ENCODE measurements at places on chromosomes 11 and 22.

DNA sequence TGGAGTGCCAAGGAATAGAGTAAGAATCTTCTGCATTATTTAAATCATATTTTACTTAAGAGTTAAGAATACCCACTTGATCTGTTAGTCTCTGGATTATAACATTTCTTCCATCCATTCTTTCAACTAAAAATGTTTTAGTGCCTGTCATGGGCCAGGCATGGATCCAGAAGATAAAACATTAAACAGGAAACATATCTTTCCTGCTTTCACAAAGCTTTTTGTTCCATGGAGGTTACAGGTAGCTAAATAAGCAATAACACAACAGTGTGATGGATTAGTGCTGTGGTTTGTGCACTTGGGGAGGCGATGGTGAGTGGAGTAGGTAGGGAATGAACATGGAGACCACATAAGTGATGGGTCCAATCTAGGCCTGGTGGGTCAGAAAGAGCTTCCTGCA, 258.5 kb downstream of the DDX10 start:
- DNase-seq, result no peak

DNA sequence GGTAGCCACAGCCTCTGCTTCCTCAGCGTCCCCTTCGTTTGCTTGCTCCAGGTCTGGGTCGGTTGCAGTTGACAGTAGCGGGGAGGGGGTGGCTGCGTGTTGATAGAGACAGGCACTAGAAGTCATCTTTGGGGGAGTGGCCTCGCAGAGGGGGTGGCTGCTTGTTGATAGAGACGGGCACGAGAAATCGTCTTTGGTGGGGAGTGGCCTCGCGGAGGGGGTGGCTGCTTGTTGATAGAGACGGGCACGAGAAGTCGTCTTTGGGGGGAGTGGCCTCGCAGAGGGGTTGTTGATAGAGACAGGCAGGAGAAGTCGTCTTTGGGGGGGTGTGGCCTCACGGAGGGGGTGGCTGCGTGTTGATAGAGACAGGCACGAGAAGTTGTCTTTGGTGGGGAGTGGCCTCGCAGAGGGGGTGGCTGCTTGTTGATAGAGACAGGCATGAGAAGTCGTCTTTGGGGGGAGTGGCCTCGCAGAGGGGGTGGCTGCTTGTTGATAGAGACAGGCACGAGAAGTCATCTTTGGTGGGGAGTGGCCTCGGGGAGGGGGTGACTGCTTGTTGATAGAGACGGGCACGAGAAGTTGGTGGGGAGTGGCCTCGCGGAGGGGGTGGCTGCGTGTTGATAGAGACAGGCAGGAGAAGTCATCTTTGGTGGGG, 328.3 kb downstream of the TBC1D22A start:
- DNase-seq, result no peak

GRCh38 chr11:114141863-114142580, 82.5 kb downstream of the ZBTB16 start:
- no peak for DNase-seq

DNA sequence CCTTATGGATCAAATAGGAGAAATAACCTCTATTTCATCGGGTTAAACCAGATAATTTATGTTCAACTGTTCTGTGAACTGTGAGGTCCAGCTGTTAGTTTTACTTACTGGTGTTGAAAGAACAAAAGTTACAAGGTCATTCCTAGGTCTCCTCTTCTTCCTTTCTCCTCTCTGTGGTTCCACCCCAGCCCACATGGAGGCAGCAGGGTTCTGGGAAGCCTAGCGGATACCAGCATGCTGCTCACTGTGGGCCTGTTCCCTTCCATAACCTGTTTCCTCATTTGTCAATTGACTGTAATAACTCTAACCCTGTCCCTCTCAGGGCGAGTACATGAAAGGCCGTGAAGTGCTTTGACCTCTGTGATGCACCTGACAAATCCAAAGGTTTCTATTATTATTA, 27.8 kb downstream of the RELT start:
- DNase-seq, result peak; percentile 57

DNA sequence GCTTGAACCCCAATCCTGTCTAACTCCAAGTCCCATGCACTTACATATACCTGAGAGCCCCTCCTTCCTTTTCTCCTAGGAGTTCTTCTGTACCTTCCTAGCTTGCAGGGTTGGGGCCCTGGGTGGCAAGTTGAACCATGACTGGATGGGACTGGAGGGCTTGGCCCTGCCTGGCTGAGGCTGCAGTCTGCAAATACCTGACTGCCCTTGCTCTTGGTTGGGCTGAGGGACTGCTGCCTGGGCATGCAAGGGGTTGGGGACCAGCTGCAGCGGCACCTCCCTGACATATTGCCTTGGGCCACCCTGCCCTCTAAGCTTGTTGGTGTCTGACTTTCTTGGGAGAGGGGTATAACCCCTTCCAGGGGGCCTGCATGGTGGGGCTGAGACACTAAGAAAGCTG, 9.8 kb upstream of the SLC39A13 start:
- no peak for DNase-seq

DNA sequence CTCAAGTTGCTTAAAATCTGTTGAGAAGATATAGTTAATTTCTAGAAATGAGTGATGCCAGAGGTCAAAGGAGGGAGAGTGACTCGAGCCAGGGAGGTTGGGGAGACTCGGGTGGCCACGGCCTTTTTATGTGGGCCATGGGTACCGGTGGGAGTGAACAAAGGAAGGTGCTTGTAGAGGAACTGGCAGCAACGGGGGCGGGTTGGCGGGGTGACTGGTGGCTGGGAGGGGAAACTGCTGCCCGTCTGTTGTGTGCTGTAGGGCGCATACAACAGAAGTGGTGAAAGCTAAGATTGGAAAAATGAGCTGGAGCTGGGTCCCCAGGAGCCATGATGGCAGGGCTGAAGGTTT, 5.4 kb downstream of the DAGLA start:
- no peak for DNase-seq

DNA sequence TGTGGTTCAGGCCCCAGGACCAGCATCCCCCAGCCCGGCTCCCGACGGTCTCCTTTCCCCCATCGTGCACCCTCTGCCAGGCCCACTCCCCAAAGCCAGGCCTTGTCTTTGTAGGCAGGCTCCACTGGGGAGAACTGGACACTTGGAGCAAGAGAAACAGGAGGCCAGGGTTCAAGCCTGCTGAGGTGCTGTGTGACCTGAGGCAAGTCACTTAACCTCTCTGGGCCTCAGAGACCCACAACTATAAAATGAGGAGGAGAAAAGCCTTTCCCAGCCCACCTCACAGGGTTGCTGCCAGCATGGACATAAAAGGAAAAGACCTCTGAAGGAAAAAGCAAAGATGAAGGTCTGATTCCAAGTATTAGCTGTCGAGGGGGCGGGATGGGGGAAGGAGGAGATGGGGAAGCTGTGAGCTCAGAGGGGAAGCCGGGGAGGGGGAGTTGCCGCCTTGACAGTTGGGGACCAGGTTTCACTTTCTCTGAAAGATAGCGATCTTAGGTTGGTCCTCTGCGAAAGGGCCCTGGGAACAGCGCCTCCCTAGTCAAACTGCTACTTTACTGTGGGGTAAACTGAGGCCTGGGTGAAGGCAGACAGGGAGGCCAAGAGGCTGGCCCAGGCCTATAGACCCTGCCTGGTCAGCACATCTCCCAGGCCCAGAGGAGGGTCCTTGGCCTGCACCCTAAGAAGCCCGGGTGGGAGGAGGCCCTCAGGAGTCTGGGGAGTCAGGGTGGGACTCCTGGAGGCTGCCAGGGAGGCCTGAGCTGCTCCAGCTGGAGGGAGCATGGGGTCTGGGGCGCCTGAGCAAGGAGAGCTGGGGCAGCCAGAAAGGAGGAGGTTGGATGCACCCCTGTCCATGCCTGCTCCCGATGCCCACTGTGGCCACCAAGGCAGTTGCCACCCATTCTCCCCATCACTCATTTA, 991 bp upstream of the OSM start:
- no peak for DNase-seq

DNA sequence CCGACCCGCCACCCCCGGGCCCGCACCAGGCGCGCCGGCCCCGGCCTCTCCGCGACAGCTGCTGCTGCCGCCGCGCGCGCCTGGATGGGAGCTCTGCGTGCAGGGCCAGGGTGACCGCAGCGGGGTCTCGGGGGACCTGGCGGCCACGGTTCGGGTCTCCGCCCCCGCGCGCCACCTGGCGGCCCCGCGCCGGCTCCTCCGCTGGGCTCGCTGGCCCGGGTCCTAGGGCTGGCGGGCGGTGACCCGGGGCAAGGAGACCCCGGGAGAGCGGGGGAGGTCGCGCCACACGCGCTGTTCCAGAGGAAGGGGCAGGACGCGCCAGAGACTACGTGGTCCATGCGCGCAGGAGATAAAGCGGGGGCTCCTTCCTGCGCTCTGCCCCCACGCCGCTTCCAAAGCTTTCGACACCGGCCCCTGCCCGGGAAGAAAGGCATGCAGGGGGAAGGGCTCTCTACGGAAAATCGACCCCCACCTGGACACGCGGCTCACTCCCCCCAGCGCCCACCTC, 562 bp downstream of the SHANK2 start:
- DNase-seq, result no peak

GRCh38 chr11:69804769-69805508, 14.3 kb downstream of the FGF3 start:
- no peak for DNase-seq

DNA sequence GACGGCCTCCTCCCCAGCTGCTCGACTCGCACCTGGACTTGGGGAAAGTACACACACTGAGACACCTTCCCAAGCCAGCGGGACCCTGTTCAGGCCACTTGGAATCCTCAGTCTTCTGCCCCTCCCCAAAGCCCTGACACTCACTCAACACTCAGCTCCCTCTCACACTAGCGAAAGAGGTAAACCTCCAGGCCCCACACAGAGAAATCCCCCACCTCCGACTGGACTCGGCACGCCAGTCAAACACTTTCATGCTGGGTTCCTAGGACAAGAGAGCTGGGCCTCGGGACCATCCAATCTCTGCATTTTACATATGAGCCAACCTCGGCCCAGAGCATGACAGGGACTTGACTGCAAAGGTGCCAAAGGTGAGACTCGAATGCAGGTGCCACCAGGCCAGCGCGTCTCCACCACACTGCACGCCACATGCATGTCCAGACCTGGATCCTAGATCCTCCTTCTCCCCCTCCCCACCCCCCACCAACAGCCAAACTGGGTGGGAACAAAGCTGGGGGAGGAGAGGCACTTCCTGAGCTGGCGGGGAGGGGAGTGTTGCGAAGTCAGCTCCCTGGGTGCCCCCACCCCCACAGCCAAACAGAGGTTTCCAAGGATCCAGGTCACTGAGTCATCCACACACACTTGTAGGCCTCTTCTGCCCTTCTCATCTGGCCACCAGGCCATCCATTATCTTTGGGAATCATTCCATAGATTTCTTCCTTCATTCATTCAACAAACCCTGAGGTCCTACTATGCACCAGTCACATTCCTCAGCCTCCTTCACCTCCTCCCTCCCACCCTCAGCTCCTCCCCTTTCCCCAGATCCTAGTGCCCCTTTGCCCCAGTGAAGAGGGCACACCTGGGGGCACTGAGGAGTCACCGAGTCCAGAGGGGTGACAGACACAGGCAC, 10.7 kb upstream of the CD5 start:
- DNase-seq, result peak; percentile 38

DNA sequence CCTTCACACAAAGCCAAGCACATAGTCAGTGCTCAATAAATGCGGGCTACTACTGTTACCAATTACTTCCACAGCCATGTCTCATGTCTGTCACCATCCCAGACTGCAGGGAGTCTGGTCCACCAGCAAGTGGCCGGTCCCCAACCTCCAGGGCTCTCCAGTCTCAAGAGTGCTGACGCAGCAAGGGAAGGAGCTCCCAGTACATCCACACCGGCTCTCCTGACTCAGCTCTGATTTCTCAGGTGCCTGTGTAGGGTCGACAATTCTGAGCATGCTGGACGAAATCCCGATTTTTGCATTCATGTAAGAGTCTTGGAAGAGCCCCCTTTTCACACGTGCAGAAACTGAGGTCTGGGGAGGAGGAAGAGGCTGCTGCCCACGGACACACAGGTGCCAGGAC, 10.3 kb upstream of the NEFH start:
- no peak for DNase-seq

DNA sequence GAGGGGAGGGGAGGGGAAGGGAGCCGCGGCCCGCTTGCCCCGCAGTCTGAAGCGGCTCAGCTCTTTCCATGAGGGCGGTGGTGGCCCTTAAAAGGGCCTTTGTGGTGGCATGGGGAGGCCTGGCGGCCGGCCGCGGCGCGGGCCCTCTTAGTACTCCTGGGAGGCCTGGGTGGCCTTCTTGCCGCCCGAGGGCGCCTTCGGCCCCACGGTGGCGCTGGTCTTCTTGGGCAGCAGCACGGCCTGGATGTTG, 6.9 kb downstream of the DPAGT1 start:
- DNase-seq, result peak; percentile 50

GRCh38 chr11:30210357-30210756, 20.5 kb upstream of the FSHB start:
- DNase-seq, result no peak

DNA sequence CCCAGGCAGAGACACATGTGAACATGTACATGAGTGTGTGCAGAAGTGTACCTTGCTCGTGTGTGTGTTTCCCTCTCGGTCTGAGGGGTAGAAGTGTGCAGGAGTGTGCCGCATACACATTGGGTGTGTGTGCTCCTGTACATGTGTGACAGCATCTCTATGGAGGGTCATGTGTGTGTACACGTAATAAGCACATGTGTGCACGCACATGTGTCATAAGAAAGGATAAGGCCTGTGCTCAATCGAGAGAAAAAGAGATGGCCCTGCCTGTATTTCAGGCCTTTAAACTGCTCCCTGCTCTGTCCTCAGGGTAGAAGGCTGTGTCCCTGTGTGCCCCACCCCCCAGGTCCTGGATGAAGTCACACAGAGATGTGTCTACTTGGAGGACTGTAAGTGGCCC, 61.8 kb downstream of the OTOG start:
- DNase-seq, result no peak

- peak; percentile 87 for DNase-seq
These were observed 41.0 kb upstream of the APLNR start for GRCh38 chr11:57277845-57278720.

DNA sequence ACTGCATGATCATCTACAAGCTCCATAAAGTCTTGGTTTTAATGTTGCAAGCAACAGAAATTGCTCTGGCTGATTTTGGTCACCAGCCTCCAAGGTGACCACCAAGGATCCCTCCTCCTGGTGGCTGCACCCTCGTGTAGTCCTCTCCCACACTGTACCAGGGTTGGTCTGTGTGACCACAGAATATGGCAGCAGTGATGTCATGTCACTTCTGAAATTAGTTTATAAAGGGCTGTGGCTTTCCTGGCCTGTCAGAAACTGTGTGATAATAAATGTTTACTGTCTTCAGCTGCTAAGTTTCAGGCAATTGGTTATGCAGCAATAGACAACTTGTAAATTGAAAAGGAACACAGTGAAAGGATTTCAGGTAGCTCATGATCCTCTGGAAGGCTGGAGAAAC, 5.3 kb upstream of the PRDM11 start:
- DNase-seq, result no peak

DNA sequence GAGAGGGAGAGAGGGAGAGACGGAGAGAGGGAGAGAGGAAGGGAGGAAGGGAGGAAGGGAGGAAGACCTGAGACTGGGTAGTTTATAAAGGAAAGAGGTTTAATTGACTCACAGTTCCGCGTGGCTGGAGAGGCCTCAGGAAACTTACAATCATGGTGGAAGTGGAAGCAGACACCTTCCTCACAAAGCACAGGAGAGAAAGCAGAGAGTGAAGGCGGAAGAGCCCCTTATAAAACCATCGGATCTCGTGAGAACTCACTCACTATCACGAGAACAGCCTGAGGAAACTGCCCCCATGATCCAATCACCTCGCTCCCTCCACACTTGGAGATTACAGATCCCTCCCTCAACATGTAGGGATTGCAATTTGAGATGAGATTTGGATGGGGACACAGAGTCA, 12.2 kb upstream of the CARS1 start:
- DNase-seq, result no peak

GRCh38 chr11:67354075-67355022, 1.0 kb upstream of the POLD4 start:
- DNase-seq, result peak; percentile 84

- DNase-seq, result no peak
These were observed 19.4 kb upstream of the MALAT1 start for GRCh38 chr11:65479184-65480145.

GRCh38 chr11:84420271-84420670, 1134.1 kb upstream of the CCDC90B start:
- no peak for DNase-seq

All from urothelium cell line (cell line).